ENCODE measurements at places on chromosomes 6 and 20.

- DNase-seq = no peak
Observed at GRCh38 chr6:36499918-36500317, 47.4 kb downstream of the STK38 start.

GRCh38 chr6:160378218-160378617 lies 30.0 kb downstream of the SLC22A3 start:
- no peak for DNase-seq

DNA sequence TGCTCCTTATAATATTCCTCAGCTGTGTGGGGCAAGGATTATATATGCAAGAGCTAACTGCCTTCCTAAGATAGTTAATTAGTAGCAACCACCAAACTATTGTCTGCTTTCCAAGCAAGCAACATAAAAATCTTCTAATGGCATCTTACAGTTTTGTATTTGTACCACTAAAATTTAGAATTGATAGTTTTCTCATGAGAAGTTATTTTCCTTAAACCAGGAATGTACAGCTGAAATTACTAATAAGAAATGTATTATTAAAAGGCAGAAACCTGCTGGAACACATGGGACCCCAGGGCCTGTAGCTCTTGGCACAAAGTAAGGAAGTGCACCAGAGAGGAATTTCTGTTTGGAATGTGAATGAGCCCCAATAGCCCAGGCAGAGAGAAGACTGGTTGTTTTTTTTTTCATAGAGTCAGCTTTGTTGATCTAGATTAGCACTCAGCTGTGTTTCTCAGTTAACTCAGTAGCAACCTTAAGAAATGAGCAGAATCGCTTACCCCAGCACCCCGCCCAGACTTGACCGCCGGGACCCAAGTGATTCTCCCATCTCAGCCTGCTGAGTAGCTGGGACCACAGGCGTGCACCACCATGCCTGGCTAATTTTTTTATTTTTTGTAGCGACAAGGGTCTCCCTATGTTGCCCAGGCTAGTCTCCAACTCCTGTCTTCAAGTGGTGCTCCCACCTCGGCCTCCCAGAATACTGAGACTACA lies 2.6 kb downstream of the MGME1 start:
- no peak for DNase-seq

- DNase-seq = no peak
Observed at GRCh38 chr6:158852312-158853071, 33.3 kb upstream of the EZR start.

- no peak for DNase-seq
Observed at GRCh38 chr20:32445539-32446273, 87.6 kb downstream of the ASXL1 start.

DNA sequence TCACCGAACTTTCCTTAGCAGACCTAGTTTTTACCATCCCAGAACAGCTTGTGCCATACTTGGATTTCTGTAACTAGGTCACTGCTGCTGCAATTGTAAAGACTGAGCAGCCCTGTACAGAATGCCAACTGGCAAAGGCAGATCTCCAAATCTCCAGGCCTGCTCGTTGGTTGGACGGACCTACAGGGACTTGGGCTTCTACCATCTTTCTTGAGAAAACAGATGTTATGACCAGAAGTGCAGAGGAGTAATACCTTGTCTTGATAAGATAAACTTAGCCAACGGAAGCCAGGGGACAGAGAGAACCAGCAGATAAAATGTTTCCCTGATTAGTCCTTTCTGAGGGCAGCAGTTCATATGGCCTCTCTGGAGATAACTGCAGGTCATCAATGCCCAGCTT lies 304.1 kb downstream of the RFPL4B start:
- no peak for DNase-seq

Measured in activated CD4-positive, alpha-beta T cell treated with anti-CD3 and anti-CD28 coated beads for 4 hours (primary cell).